ENCODE measurements at places on chromosomes 3 and 15. TPM values are rescaled to one million over a fixed set of nuclear protein-coding genes. Genes with fewer than 3 reads are reported as not detected.

ZCWPW2 gene
- total RNA-seq = 0.37 TPM

TGM5 gene
- not detected for total RNA-seq

LRRK1 gene
- total RNA-seq = 0.73 TPM

SRGAP3 gene
- 1.5 TPM for total RNA-seq

SLC24A5 gene
- total RNA-seq = not detected

TRAK1 gene
- total RNA-seq = 23.6 TPM

Measured in activated CD4-positive, alpha-beta T cell treated with anti-CD3 and anti-CD28 coated beads for 36 hours (primary cell).